Activated naive CD4-positive, alpha-beta T cell treated with anti-CD3 and anti-CD28 coated beads, Interleukin-2, amount 10 ng/mL, durations not matched to agents 7 days and 5 days (primary cell): ENCODE measurements at places on chromosomes 5 and 9.

DNA sequence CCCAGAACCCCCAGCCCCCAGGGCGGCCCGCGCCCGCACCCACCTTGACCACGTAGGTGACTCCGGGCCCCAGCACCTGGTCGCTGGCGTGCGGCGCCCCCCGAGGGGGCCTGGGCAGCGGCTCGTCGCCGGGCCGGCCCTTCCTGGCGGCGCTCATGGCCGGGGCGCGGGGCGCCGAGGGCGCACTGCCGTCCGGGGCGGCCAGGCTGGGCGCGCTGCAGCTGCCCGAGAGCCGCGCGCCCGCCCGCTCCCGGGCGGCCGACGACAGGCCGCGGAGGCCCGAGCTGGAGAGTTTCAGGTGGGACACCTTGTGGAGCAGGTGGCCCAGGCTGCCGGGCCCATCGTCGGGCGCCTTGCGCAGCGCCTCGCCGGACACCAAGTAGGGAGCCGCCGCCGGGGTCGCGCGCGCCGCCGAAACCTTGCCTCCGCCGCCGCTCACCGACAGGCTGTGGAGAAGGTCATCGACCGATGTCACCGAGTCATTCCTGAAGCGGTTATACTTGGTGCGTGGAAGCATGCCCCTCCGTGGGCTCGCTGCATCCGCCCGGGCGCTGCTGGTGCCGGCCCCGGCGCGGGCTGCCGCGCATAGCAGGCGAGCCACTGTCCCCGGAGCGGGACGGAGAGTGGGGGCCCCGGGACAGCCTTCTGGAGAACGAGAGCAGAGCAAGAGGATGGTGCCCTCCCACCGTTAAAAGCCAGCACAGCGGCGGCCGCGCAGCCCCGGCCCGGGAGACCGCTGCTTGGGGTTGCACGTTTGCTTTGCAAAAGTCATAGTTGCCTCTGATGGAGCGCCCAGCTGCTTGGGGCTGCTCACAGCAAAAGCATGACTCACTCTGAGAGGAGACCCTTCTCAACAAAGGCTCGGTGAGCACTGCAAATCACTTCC lies at the start of gene SHC3:
SHC3 (minus strand) TSS at position 875 of the 886 bp plus-strand sequence; CDS start at position 517, 358 bp downstream.
- peaks cover 86% of the 10 kb centered on the region for H3K27me3 ChIP-seq
- DNase-seq: no peak
- peaks cover 1% of the 10 kb centered on the region for H3K36me3 ChIP-seq
- H3K4me3 ChIP-seq: no peak within 1 kb of the TSS

- no peak overlapping the region for H3K4me3 ChIP-seq
- no peaks in the 10 kb centered on the region for H3K27me3 ChIP-seq
- no peaks in the 10 kb centered on the region for H3K4me1 ChIP-seq
- H3K27ac ChIP-seq: no peak overlapping the region
- no peaks in the 10 kb centered on the region for H3K36me3 ChIP-seq
Measured at GRCh38 chr9:70165006-70165602, 93.7 kb upstream of the SMC5 start.

DNA sequence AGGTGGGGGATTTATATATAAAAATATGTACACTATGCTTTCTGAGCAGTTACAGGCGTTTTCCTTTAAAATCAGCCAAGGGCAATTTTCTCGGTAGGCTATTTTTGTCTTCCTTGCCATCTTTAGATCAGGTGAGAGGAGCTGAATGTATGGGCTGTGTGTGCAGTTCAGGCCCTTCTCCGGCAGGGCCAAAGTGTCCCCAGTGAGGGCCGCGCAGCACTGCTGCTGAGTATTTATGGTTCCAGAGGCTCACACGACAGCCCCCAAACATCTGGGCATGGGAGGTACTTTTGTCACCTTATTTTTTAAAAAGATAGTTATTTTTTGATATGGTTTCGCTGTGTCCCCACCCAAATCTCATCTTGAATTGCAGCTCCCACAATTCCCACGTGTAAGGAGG lies 11.5 kb downstream of the GFPT2 start:
- H3K27ac ChIP-seq: no peak overlapping the region
- peaks cover 26% of the 10 kb centered on the region for H3K27me3 ChIP-seq
- H3K4me3 ChIP-seq: no peak overlapping the region
- no peaks in the 10 kb centered on the region for H3K4me1 ChIP-seq
- no peak for DNase-seq

DNA sequence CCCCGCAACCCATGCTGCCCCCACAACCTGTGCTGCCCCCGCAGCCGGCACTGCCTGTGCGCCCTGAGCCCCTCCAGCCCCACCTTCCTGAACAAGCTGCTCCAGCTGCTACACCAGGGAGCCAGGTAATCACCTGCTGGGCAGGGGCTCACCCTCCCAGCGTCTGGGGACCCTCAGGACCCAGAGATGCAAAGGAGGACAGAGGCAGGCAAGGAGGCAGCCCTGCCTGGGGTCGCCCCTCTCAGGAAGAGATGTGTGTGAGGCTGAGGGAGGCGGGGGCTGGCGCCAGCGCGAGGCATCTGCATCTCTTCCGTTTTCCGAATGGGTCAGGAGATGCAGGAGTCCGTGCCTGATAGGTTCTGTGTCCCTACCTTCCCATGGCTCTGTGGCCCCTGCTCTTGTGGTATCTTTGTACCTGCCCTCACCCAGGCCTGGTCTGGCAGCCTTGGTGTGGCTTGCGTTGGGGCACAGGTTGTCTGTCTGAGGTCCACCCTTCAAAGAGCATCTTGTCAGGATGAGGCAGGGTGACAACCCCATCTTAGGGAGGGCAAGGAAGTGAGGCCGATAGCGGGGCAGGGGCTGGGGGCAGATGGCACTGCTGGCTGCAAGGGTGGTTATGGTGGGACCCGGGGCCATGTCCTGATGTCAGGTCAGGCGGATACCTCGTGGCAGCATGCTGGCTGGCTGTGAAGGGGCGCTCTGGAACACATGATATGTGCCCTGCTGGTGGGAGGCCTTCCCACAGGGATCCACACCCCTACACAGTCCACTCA lies 75.7 kb downstream of the WNK2 start:
- no peak overlapping the region for H3K4me3 ChIP-seq
- no peaks in the 10 kb centered on the region for H3K4me1 ChIP-seq
- peak; percentile 8 for DNase-seq

- H3K27me3 ChIP-seq: no peaks in the 10 kb centered on the region
- no peak for DNase-seq
- H3K36me3 ChIP-seq: no peaks in the 10 kb centered on the region
- no peaks in the 10 kb centered on the region for H3K4me1 ChIP-seq
Measured at GRCh38 chr5:14118551-14119320, 24.4 kb upstream of the TRIO start.

- H3K27me3 ChIP-seq: peaks cover 48% of the 10 kb centered on the region
- no peaks in the 10 kb centered on the region for H3K36me3 ChIP-seq
- DNase-seq: no peak
- H3K4me3 ChIP-seq: no peak overlapping the region
Measured at GRCh38 chr5:33894566-33894965, 2.8 kb upstream of the ADAMTS12 start.

GRCh38 chr5:73355108-73355507 lies 93.5 kb downstream of the FOXD1 start:
- H3K4me1 ChIP-seq: no peaks in the 10 kb centered on the region
- DNase-seq: no peak

- DNase-seq: no peak
- peaks cover 4% of the 10 kb centered on the region for H3K36me3 ChIP-seq
- no peaks in the 10 kb centered on the region for H3K4me1 ChIP-seq
- no peak overlapping the region for H3K4me3 ChIP-seq
Measured at GRCh38 chr9:100440071-100440470, 13.1 kb downstream of the MSANTD3 start.

- no peaks in the 10 kb centered on the region for H3K4me1 ChIP-seq
- H3K4me3 ChIP-seq: no peak overlapping the region
- H3K27ac ChIP-seq: no peak overlapping the region
- DNase-seq: no peak
Measured at GRCh38 chr5:84215521-84215920, 169.2 kb downstream of the EDIL3 start.

DNA sequence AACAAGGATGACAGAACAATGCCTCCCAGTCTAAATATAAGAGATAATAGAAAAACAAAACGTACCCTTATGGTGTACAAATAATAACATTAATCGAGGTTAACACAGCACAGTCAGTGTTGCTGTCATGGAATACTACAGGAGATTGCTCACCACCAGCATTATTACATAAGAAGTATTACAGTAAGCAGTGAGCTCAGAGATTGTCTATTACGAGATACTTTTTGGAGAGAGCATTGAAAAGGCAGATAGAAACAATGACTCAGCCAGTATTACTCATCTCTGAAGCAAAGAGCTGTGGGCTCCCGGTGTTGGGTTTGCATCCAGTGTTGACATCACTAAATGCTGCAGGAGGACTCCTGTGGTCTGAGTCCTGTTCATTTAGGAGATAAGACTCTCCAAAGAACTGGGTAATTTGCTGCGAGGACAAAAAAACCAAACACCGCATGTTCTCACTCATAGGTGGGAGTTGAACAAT lies 191.9 kb upstream of the SEMA6A start:
- no peaks in the 10 kb centered on the region for H3K4me1 ChIP-seq
- no peaks in the 10 kb centered on the region for H3K36me3 ChIP-seq
- no peaks in the 10 kb centered on the region for H3K27me3 ChIP-seq
- no peak for DNase-seq
- no peak overlapping the region for H3K27ac ChIP-seq

- H3K27ac ChIP-seq: no peak overlapping the region
- H3K36me3 ChIP-seq: peaks cover 16% of the 10 kb centered on the region
- no peak for DNase-seq
- no peak overlapping the region for H3K4me3 ChIP-seq
- H3K27me3 ChIP-seq: no peaks in the 10 kb centered on the region
- peaks cover 5% of the 10 kb centered on the region for H3K4me1 ChIP-seq
Measured at GRCh38 chr5:175920231-175920811, 47.8 kb downstream of the THOC3 start.

GRCh38 chr5:91382530-91383026 lies 539 bp downstream of the ARRDC3 start:
- peaks cover 27% of the 10 kb centered on the region for H3K4me1 ChIP-seq
- peak overlapping the region; percentile 100 for H3K27ac ChIP-seq

DNA sequence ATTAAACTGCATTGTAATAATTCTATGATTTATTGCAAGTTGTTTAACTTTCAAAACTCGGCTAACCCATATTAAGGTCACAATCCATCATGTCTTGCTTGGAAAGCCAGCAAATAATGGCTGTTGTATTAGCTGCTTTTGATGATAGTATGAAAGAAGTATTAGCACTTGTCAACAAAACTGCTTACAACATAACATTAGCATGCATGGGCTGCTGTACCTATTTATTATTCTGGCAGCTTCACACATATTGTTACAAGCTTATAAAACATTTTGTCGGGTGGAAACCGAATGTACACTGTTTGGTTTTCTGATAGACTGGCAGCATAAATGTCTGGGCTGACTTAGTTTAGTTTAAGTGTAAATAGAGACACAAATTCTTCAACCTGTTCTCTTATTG lies 378.3 kb downstream of the KIAA0825 start:
- H3K27me3 ChIP-seq: peaks cover 4% of the 10 kb centered on the region
- H3K27ac ChIP-seq: no peak overlapping the region
- H3K4me3 ChIP-seq: no peak overlapping the region
- H3K4me1 ChIP-seq: no peaks in the 10 kb centered on the region

GRCh38 chr5:97726106-97726505 lies 543.1 kb upstream of the RIOK2 start:
- H3K4me3 ChIP-seq: no peak overlapping the region
- H3K36me3 ChIP-seq: no peaks in the 10 kb centered on the region
- H3K27me3 ChIP-seq: no peaks in the 10 kb centered on the region

GRCh38 chr5:57434683-57435082 lies 47.9 kb downstream of the ACTBL2 start:
- H3K36me3 ChIP-seq: no peaks in the 10 kb centered on the region
- H3K27ac ChIP-seq: no peak overlapping the region
- H3K4me3 ChIP-seq: no peak overlapping the region
- DNase-seq: no peak
- H3K27me3 ChIP-seq: peaks cover 3% of the 10 kb centered on the region
- no peaks in the 10 kb centered on the region for H3K4me1 ChIP-seq

GRCh38 chr5:114101153-114101552 lies 260.7 kb upstream of the KCNN2 start:
- H3K4me1 ChIP-seq: no peaks in the 10 kb centered on the region
- H3K27ac ChIP-seq: no peak overlapping the region
- H3K4me3 ChIP-seq: no peak overlapping the region
- no peak for DNase-seq
- H3K36me3 ChIP-seq: no peaks in the 10 kb centered on the region
- H3K27me3 ChIP-seq: no peaks in the 10 kb centered on the region
